Stimulated activated CD8-positive, alpha-beta memory T cell treated with anti-CD3 and anti-CD28 coated beads, Interleukin-2, amount 100 ng/mL, for 1 hour (primary cell): ENCODE measurements at places on chromosomes 12 and 14.
A peak's percentile ranks its signal among the peaks of the same experiment; 100 is the strongest.

GRCh38 chr12:55428331-55429243 is 2.5 kb downstream of the OR6C76 start:
- DNase-seq = no peak

DNA sequence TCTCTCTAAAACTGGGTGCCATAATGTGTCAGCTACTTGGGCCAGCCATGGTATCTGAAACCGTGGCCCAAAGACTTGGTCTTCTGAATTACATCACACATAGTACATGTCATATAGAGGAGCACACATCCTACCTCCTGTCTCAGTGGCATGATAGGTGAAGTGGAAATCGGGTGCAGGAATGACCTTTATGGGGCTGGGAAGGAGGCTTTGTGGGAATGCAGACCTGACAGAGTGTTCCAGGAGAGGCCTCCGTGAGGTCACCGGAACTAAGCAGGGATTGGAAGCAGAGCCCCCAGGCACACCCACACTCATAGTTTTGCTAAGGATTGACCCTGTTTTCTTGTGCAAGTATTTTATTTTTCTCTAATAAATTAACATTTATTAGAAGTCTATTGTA is 82.6 kb downstream of the NTF3 start:
- no peak for DNase-seq

DNA sequence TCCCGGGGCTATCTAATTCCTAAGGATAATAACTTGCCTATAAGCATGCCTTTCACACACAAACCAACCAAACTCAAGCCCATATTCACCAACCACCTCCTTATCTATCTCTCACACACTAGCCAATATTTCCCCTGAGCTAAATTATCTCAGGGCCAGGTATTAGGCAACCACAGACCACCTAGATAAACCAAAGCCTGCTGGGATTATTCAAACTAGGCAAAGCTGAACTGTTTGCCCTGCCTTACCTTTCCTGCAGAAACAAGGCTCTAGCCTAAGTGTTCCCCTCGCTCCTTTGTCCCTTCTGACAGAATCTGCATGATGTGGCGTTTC is 114.7 kb upstream of the EEA1 start:
- DNase-seq = no peak

DNA sequence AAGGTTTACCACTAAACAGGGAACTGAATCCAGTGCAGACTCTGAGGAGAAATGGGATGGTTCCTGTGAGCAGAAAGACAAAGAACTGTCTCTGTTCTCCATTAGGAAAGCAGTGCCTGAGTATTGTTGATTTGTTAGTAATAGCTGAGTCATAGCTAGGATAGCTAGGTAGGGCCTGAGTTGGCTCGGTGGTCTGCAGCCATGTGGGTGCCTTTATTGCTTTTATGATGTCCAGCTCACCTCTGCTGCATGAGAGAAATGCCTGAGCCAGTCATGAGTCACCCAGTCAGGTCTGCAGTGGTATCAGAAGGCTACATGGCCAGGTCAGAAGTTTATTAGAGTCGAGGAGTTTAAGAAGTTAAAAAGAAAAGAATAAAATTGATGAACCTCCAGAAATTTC is 24.2 kb downstream of the TRHDE start:
- no peak for DNase-seq

GRCh38 chr14:22095860-22096513 is 422.4 kb upstream of the OR4E1 start:
- no peak for DNase-seq

DNA sequence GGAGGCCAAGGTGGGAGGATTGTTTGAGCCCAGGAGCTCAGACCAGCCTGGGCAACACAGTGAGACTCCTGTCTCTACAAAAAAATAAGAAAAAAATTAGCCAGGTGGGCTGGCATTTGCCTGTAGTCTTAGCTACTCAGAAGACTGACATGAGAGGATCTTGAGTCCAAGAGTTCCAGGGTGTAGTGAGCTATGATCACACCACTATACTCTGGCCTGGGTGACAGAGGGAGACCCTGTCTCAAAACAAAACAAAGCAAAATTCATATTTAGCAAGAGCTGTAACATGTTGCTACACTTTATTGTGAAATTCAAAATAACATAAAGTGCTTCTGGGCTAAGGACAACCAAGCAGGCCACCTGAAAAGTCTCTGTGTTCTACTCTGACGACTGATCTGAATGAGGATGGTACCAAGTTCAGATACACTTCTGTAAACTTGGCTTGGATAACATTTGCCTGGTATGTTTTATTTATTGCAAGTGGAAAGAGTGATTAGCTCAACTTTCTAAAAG is 11.6 kb upstream of the STRN3 start:
- no peak for DNase-seq

- no peak for DNase-seq
Measured at GRCh38 chr14:45728434-45729225, 475.6 kb upstream of the MIS18BP1 start.

GRCh38 chr12:57182918-57183575 is 33.5 kb upstream of the NXPH4 start:
- peak; percentile 50 for DNase-seq

GRCh38 chr12:122265886-122266229 is 436 bp downstream of the VPS33A start:
- no peak for DNase-seq

DNA sequence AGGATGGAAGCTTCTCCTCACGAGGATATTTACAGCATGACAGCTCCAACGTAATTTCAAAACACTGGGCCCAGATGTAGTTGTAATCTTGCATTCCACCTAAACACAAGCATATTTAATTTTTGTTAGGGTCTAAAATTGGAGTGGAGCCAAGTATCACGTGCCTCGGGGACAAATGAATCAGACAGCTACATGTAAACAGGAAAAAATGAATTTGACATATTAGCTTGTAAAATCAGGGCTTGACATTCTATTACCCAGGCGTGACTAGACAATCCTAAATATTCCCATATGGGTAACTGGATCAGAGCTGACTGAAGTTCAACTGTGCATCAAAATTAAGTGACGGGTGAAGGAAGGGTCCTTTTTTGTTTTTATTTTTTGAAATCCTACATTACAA is 59.0 kb downstream of the MDM2 start:
- DNase-seq = no peak

GRCh38 chr12:31466768-31467167 is 124.2 kb downstream of the DENND5B start:
- DNase-seq = no peak

- DNase-seq = no peak
Measured at GRCh38 chr12:76375470-76375869, 27.3 kb upstream of the BBS10 start.

- DNase-seq = no peak
Measured at GRCh38 chr12:56206452-56207166, 15.1 kb downstream of the RNF41 start.

- no peak for DNase-seq
Measured at GRCh38 chr12:80187660-80188090, 88.3 kb downstream of the OTOGL start.

- no peak for DNase-seq
Measured at GRCh38 chr14:104895786-104896661, 28.7 kb upstream of the PLD4 start.

DNA sequence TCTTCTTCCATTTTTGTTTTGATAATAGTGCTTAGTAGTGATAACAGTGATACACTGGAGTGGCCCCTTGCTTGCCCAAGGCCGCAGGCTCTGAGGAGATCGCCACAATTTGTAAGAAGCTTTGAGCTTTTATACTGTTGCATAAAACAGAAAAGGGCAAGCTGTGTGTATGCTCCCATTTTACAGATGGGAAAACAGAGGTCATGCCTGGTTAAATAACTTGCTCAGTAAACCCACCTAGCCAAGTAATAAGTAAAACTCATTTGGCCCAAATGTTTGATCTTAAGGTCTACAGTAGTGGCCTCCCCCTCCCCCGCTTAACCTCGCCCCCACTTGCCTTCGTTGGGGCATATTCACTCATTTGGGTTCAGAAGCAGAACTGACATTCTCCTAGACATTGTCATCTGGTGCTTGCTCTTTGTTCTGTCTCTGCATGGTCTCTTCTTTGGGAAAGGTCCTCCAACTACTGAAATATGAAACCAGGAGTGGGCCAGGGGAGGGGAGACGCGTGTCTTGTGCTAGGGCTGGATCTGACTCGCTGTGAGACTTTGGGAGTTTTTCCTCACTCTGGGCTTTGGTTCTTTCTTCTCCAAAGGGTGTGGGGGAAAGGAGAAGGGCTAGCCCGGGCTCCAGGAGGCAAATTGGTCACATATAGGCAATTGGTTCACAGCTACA is 88.1 kb downstream of the PAPOLA start:
- DNase-seq = no peak

- DNase-seq = no peak
Measured at GRCh38 chr14:104120281-104120741, 18.1 kb upstream of the KIF26A start.

DNA sequence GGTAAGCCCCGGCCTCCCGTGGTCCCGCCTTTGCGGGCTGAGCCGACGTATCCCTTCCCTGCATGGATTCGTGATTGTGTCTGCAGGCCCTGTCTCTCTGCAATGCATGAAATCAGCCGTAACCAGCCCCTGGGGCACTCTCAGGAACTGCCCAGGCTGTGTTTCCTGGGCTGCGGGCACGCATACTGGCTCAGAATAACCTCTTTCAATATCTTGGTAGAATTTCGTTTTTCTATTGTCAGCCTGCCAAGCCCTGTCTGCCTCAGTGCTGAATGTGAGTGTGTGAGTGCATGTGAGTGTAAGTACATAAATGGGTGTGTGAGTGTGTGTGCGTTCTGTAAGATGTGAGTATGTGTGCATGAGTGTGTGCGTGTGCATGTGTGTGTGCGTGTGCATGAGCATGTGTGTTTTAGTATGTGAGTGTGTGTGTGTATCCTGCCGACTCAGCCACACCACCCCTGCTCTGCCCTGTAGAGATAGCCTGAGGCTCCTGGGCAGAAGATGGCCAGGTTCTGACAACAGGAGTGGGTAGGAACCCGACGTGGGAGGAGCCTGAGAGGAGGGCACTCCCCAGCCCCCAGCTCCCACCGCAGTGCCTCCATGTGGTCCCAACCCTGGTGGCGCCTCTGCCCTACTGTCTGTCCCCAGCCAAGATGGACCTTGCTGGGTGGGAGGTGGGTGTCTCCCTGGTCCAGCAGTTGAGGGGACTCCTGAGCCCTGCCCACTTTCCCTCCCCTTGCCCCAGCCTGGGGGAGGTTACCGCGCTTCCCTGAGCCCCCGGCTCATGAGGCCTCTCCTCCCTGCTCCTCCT is 268.8 kb downstream of the ADGRD1 start:
- DNase-seq = no peak

GRCh38 chr14:64580467-64580866 is 30.7 kb downstream of the PPP1R36 start:
- DNase-seq = no peak

DNA sequence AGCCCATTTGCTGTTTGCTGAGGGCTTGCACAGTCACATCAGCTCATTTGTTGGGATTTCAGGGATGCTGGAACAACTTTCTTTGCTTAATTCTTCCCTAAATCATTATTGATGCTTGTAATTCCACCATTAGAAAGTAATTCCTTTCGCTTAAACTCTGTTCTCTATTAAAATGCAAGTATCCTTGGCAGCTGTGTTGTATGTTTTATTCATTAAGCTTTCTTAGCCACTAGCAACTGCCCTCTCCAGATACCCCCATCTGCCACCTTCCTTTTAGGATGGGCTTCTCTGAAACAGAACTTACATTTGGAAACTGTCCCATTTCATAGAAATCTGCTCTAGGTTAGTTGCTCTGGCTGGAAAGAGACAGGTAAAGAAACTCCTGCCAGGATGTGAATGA is 43.7 kb downstream of the ADCK1 start:
- no peak for DNase-seq

GRCh38 chr12:58701536-58701935 is 218.8 kb downstream of the LRIG3 start:
- DNase-seq = no peak

- DNase-seq = no peak
Measured at GRCh38 chr14:65469903-65470302, 57.4 kb downstream of the FUT8 start.

DNA sequence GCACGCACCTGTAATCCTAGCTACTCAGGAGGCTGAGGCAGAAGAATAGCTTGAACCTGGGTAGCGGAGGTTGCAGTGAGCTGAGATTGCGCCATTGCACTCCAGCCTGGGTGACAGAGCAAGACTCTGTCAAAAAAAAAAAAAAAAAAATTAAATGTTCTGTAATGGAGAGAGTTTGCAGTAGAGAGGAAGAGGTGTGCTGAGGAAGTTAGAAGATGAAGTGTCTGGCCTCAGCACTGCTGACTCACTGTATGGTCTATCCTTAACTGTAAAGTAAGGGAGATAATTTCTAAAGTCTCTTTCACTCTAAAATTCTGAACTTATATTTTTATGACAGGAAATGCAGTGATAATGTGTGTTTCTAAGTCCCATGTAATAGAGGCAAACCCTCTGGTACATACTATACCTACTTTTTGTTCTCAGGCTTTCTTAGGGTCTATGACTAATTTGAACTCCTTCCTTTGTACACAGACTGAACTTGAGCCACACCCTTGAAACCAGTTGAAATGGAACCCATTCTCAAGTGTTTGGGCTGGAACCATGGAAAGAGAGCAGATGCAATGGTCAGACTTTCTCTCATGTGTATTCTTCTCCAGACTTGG is 278.1 kb upstream of the FAR2 start:
- DNase-seq = no peak

GRCh38 chr12:131783915-131784541 is 44.2 kb upstream of the MMP17 start:
- no peak for DNase-seq

DNA sequence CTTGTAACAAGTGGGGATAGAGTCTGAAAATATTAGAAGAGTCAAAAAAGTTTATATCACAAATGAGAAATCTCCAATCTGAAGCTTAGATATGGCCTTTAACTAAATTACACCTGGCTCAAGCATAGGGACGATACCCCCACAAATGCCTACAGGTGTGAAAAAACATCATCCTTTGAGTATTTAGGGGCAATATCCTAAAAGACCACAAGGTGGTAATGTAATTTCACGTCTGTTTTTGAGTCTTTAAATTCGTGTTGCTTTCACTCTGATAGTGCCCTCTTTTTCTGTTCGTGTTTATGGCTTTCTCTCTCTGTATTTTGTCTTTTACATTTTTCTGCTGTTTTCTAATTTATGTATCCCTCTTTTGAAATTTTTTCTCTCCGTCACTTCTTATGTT is 84.3 kb downstream of the ETNK1 start:
- DNase-seq = no peak

- DNase-seq = no peak
Measured at GRCh38 chr12:95994476-95994875, 1.7 kb downstream of the HAL start.

- no peak for DNase-seq
Measured at GRCh38 chr12:51421266-51421884, 3.3 kb upstream of the SLC4A8 start.

GRCh38 chr14:65228436-65228835 is 126.1 kb upstream of the MAX start:
- no peak for DNase-seq

DNA sequence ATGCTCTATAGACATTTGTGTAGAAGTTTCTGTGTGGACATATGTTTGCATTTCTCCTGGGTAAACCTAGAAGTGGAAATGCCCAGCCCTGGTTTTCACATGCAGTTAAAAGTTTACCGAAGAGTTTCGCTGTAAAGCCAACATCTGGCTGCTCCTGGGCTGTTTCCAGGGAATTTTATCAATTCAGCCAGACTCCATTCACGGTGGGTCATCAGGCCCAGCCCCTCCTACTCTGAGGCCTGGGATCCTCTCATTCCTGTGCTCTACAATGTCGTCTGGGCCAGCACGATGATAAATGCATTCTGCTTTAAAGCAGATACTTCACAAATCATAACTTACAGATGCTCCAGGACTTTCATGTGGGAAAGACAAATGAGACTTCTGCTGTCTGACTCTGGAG is 7.1 kb downstream of the NUAK1 start:
- DNase-seq = no peak
